ENCODE measurements at places on chromosomes 5 and 9.

DNA sequence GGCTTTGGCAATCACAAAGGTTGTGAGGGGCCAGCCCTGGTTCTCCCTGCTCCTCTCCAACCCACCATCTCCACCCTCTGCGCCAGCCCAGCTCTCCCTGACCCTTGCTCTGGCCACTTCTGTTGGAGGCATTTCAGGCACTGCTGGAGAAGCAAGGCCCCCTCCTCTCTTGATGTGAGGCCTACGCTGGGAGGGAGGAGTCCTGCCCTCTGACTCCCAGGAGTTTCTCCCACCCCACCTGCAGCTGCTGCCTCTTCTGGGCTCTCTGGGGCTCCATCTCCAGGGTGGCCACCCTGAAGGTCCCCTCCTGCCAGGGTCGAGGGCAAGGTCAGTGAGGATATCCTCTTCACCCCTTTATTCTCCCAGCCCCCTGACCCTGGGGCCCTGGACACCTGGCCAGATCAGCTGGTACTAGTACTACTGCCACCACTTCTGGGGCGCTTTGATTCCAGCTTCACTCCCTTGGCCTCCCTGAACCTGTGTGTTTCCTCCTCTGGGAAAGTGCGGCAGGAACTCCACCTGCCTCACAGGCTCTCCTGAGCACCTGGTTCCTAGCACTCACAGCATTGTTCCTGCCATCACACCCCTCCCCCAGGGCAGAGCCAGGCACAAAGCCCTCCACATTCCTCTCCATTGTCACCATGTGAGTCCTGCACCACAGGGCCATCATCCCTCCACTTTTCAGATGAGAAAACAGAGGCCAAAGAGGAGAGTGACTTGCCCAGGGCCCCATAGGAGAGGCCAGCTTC lies 23.8 kb upstream of the TDRD7 start:
- DNase-seq: no peak

DNA sequence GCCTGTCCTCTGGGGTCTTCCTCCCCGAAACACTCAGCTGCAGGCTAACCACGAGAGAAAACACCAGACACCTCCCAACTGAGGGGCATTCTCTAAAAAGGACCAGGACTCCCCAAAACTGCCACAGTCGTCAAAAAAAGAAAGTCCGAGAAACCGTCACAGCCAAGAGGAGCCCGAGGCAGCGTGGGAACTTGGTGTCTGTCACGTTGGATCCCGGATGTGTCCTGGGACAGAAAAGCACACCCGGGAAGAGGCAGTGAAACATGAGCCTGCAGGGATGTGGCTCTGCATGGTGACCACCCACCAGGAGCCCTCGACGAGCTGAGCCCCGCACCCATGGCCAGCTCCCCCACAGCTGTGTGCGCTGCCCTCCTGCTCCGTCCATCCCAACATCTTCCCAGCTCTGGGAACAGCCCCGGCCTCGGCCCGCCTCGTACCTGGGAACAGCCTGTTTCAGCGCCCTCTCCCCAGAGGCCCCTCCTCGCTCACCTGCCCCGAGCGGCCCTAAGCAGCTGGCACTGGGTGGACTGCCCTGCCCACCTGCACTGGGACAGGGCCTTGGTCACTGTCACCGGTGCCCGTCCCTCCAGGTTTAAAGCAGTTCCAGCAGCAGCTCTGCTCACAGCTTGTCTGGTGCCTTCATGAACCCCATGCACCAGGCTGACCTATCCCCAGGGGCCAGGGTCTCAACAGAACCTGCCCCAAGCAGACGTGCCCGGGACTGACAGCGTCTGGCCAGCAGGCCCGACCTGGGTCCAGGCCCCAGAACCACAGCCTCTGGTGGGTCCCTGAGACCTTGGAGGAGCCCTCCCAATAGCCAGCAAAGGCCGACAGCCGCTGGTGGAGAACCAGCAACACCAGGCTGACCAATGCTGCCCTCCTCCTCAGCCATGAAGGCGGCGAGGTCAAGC lies 10.9 kb downstream of the SLC12A7 start:
- DNase-seq: no peak

- DNase-seq: no peak
Observed at GRCh38 chr5:38718771-38719391, 126.9 kb upstream of the OSMR start.

- no peak for DNase-seq
Observed at GRCh38 chr5:14197056-14197455, 53.9 kb downstream of the TRIO start.

GRCh38 chr5:9658706-9659105 lies 28.6 kb upstream of the TAS2R1 start:
- no peak for DNase-seq

DNA sequence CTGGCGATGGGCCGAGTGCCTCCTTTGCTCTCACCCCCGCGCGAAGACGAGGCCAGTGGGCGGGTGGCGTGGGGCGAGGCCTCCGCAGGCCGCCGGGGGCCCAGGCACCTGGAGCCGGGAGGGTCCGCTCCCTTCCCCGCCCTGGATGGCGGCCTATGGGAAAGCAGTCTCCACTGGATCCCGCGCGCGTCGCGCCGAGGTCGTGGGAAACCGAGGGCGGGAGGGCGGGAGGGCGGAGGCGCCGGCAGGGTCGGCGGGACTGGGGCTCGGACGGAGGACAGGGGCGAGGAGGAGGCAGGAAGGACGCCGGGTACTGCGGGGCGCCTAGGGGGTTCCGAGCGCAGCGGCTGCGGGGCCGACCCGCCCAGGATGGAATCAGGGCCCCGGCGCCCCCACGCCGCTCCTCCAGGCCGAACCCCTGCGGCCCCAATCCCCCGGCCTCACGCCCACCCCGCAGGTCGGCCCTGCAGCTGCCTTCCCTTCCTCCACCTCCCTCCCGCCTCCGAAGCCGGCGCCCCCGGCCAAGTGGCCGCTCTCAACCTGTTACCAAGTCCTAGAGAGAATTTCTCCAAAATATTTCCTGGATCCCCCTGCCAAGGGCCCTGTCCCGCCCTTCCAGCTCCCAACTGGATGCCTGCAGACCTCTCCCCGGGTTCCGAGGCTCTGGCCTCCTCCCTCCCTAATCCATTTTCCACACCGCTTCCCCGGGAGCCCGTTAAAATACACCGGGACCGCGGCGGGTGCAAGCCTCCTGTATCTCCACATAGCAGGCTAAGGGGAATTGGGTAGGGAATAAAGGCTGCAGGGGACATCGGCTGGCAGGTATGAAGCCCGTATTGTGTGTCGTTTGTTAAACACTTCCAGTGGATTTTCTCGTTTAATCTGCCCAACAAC lies 146.3 kb downstream of the ERCC6L2 start:
- DNase-seq: no peak

DNA sequence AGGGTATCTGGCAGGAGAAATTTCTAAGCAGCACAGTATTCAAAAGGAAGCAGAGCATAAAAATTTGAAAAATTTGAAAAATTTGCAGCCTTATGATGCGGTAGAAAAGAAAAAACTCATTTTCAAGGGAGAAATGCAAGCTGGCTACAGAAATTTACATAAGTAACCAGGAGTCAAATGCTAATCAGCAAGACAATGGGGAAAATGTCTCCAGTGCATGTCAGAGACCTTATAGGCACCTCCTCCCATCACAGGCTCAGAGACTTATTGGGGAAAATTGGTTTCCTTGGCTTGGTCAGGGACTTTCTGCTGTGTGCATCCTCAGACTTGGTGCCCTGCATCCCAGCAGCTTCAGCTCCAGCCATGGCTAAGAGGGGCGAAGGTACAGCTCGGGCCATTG lies 35.8 kb downstream of the IZUMO3 start:
- no peak for DNase-seq

GRCh38 chr9:129595903-129596540 lies 24.9 kb downstream of the C9orf50 start:
- no peak for DNase-seq

- DNase-seq: no peak
Observed at GRCh38 chr5:136638084-136638483, 272.7 kb upstream of the TRPC7 start.

Data from activated CD4-positive, alpha-beta T cell treated with anti-CD3 and anti-CD28 coated beads, Interleukin-2, amount 50 U/mL, for 24 hours (primary cell).